CD8-positive, alpha-beta memory T cell (primary cell): ENCODE measurements at places on chromosomes 6 and 20. TPM values are rescaled to one million over a fixed set of nuclear protein-coding genes. Genes with fewer than 3 reads are reported as not detected.

DNA sequence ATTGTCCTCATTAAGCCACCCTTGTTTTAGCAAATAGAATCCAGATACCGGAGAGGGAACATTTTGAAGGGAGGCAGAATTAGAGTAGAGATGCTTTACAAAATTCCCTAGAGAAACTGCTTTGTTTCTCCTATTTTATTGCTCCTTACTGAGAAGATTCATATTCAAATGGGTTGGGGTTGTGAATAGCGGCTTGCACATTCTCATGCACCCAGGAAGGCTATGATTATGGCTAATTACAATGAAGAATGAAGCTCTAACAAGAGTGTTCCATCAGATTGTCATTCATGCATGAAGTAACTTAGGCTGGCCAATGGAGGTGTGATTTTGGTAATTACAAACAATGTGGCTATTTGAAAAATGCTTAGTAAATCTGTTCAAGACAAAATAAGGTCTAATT, 129.6 kb downstream of the PACRG start:
- DNase-seq = no peak

DNA sequence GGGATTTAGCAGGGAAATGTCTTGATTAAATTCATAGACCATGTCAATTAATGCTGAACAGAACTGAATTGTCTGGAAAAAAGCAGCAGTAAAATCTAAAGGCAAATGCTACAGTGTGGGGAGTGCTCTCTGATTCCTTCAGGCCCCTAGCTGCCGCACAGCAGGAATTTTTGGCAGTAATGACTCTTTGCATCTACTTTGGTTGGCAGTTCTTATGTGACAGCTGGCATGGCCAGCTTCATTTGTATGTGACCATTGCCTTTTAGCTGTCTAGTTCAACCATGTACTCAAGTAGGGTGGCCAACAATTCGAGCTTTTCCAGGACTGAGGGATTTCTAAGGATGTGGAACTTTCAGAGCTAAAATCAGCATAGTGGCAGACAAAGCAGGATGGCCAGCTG, 499.1 kb upstream of the MAN1A1 start:
- no peak for DNase-seq

DNA sequence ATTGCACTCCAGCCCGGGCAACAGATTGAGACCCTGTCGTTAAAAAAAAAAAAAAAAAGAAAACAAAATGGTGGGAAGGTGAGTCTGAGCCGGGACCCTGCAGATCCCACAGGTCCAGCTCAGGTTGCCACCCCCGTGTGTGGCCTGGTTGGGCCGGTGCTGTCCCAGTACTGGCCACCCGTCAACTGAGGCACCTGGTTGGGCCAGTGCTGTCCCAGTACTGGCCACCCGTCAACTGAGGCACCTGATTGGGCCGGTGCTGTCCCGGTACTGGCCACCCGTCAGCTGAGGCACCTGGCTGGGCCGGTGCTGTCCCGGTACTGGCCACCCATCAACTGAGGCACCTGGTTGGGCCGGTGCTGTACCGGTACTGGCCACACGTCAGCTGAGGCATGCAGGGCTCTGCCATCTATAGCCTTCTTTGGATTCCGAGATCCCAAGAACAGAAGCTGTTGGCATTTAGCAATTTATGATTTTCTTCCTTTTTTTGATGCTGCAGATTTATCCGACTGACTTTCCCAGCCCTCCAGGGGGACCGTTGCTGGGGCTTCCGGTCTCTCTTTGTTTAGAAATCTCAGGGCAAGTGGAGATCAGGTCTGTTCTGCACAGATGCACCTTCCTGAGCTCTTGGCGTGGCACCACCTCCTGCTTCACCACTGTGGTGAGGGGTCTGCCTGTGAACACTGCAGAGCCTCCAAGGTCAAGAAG, 113.8 kb downstream of the SYCP2 start:
- DNase-seq = no peak

MOXD1 gene
- 0.25 TPM for polyA plus RNA-seq

AVP gene
- not detected for polyA plus RNA-seq
